ENCODE measurements at places on chromosomes 12 and 14.

GRCh38 chr14:55418411-55418810 is 6.8 kb upstream of the ATG14 start:
- no peak for DNase-seq

DNA sequence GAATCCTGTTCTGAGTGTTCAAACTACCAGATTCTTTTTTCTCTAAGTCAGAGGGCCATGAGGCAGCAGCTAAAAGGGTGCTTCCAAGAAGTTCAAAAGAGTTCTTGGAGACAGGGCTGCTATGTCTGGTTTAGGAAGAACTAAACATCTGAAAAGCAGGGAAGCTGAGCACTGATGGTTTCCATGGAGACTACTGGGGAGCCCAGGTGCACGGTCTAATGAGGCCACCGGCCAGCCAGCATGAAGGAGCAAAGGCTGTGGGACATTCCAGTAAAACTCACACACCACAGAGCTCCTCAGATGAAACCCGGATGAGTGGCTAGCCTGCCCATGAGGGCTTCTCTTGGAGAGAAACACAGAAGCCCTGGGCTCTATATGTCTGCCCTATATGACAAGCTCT is 97.3 kb downstream of the KCNK10 start:
- no peak for DNase-seq

DNA sequence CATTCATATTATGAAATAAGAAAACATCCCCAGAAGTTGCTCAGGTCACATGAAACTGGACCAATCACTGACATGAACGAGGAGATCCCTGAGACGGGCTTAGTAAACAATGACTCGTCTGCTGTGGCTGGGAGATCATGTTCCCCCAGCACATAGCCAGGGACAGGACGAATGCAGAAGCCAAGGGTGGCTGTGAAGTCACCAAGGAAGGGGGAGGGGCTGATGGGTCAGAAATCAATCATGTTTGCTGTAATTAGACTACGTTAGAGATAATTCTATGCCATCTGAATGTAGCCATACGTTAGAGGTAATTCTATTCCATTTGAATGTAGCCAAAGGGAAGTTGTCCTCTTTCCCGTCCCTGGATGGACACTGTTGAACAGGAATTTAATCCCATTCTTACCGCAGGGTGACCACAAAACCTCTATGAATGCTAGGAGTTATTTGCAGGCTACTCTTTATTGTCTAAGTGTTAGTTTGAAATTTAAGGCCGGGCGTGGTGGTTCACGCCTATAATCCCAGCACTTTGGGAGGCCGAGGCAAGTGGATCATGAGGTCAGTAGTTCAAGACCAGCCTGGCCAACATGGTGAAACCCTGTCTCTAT is 332.9 kb downstream of the TMEM132D start:
- DNase-seq, result no peak

- DNase-seq, result no peak
Observed at GRCh38 chr12:32402946-32403345, 3.6 kb downstream of the FGD4 start.

DNA sequence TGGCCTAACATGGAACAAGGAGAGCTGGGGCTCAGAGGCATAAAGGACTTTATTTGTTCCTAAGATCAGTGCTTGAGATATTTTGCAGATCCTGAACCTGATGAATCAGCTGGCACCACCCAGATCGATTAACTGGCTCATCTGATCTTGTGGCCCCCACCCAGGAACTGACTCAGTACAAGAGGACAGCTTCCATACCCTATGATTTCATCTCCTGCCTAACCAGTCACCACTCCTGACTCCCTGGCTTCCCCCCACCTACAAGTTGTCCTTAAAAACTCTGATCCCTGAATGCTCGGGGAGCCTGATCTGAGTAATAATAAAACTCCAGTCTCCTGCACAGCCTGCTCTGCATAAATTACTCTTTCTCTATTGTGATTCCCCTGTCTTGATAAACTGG is 5.1 kb downstream of the C12orf56 start:
- peak; percentile 29 for DNase-seq

- DNase-seq, result no peak
Observed at GRCh38 chr14:33567023-33567728, 383.7 kb downstream of the EGLN3 start.

DNA sequence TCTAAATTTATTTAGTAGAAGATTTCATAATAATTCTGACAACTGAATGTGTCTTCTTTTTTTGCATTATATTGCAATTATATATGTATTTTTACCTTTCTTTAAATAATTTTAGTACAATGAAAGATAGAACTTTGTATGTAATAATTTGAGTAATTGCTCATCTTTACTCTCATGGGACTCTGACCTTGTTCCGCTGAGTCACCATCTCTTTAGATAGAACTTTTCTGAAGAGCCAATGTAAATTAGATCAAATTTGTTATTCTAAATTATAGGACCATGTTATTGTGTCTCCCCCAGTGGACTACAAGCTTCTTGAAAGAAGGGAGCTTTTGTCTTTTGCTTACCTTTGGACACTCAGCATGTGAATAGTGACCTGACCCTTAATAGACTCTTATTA is 96.1 kb downstream of the TRHDE start:
- DNase-seq, result no peak

- no peak for DNase-seq
Observed at GRCh38 chr14:45610318-45610717, 357.3 kb upstream of the MIS18BP1 start.

DNA sequence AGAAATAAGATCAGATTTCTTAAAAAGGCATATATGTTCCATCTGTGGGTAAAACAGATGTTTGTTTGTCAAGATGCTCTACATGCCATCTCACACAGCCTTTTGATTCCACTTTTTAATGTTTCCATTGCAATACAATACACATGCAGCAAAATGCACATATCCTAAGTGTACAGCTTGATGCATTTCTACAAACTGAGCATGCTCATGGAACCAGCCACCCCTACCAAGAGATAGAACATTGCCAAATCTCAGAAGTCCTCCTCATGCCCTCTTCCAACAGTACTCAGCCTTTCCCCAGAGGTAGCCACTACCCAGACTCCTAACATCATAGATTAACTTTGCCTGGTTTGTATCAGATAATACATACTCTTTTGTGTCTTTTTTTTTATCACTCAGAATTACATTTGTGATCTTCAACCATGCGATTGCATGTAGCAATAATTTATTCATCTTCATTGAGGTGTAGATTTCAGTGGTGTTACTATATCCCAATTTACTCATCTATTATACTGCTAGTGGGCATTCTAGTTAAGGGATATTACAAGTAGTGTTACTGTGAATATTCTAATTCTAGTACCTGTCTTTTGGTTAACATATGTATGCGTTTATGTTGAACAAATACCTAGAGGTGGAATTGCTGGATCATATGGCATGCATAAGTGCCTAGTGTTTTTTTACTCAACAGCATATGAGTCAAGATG is 3.3 kb downstream of the GPR65 start:
- no peak for DNase-seq

GRCh38 chr12:116717466-116718437 is 20.1 kb downstream of the SPRING1 start:
- no peak for DNase-seq
